Activated CD4-positive, CD25-positive, alpha-beta regulatory T cell (primary cell): ENCODE measurements at places on chromosomes 1 and 21.

- DNase-seq, result no peak
Measured at GRCh38 chr1:172704420-172705210, 45.7 kb downstream of the FASLG start.

DNA sequence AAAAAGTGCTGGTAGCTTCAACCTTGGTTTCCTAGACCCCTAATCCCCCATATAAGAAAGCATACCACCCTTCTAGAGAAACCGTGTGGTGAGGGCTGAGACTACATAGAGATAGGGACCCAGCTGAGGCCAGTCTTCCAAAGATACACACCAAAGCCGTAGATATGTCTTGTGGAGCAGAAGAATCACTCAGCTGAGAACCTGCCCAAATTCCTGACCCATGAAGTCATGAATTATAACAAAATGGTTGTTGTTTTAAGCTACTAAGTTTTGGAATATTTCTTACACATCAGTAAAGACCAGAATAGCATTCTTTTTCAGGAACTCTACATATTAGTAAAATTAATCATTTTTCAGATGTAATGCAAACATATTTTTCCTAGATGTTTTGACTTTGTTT, 3.3 kb upstream of the SNRPE start:
- no peak for DNase-seq

GRCh38 chr1:54870869-54871268, 16.1 kb downstream of the DHCR24 start:
- DNase-seq, result no peak

DNA sequence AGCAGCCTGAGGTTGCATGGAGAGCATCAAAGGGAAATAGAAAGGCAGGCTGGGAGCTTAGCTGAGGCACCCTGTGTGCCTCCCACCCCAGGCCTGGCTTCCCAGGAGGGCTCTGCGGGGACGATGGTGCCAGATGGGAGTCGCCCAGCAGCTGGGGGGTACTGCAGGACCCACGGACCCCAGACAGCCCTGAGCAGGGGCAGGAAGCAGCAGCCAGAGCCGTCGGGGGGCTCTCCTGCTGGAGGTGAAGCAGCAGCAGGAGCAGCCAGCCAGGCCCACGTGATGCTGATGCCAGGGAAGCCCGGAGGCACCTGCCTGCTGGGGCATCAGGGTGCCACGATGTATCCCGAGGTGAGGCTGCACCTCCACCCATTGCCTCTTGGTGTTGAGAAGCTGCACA, 20.4 kb downstream of the RAP1GAP start:
- DNase-seq, result no peak

DNA sequence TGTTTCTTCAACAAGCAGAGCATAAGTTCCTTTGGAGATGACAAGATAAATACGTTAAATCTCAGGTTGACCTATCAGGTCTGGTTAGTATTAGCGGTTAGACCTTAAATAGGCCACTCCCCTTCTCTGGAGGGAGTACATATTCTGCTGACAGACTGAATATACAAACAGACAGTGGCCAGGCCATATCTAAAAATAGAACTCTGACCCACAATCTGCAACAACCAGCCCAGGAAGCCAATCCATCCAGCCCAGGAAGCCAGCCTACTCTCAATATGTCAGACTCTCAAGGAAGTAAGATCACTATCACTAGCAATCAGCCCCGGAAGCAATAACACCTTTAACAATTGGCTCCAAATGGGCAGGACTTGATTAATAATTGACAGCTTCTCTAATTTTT, 6.7 kb downstream of the IL20 start:
- no peak for DNase-seq

- no peak for DNase-seq
Measured at GRCh38 chr1:159341736-159342135, 39.6 kb downstream of the FCER1A start.

GRCh38 chr1:243917177-243917862, 67.3 kb upstream of the AKT3 start:
- DNase-seq, result no peak

- no peak for DNase-seq
Measured at GRCh38 chr1:118556936-118557335, 371.9 kb upstream of the SPAG17 start.

DNA sequence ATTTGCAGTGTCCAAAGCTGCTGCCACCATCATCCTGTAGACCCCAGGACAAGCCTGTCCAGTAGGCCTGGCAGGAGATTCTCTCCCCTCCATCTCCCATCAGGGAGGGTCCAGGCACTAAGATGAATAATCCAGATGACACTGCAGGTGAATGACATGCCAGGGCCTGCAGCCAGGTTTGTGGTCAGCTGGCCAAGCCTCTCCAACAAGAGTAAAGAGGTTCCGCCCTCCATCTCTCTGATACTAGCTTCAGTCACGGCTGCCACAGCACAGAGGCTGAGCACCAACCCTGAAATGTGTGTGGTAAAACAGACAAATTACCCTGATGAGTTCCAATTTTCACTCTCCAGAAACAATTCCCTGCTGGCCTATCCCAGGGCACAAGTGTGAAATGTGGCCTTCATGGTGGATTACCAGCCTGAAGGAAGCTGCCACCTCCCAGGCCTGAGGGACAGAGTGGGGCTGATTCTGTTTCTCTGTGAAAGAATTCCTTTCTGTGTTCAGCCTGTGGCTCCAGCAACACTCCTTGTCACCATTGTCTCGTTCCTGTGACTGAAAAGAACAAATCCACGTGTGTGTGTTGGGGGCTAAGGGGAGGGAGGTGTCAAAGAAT, 19.9 kb upstream of the LHX4 start:
- DNase-seq, result no peak

DNA sequence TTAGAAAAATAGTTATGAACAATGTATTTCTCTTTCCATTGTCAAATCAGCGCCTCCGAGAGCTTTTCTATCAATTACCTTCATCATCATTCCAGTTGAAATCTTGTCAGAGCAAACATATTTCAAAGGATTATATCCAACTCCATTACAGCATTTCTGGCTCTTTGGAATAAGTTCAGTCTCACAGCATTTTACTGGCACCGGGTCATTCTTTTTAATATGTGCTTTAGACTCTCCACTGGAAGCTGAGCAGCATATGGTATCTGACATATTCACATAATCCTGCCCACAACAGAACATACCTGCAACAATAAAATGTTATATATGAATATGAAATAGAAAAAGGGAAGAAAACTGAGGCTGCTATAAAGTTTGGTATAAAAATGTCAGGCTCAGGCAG, 222.9 kb downstream of the KCTD3 start:
- no peak for DNase-seq

- DNase-seq, result no peak
Measured at GRCh38 chr1:55445416-55445815, 230.3 kb upstream of the USP24 start.

- DNase-seq, result no peak
Measured at GRCh38 chr1:23422241-23422877, 2.2 kb downstream of the TCEA3 start.

GRCh38 chr1:17665950-17666720, 89.0 kb upstream of the ACTL8 start:
- no peak for DNase-seq

DNA sequence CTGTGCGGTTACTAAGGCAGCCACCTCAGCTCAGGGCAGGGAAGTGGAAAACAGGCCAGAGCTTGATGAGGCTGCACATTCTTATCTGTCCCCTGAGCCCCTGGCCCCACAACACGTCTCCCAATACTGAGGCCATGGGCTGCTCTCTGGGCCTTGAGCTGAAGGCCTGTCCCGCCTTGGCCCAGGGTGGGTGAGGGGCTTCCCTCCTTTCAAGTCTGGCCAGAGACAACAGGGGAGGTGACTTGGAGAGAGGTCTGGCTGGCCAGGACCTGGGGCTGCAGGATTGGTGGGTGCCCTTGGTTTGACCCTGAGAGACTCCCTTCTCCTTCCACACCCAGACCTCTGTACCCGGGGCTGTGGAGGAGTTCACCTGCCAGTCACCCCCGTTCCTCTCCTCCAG, 563.8 kb downstream of the PTPRU start:
- no peak for DNase-seq

- DNase-seq, result no peak
Measured at GRCh38 chr1:44059664-44060355, 28.5 kb upstream of the SLC6A9 start.

DNA sequence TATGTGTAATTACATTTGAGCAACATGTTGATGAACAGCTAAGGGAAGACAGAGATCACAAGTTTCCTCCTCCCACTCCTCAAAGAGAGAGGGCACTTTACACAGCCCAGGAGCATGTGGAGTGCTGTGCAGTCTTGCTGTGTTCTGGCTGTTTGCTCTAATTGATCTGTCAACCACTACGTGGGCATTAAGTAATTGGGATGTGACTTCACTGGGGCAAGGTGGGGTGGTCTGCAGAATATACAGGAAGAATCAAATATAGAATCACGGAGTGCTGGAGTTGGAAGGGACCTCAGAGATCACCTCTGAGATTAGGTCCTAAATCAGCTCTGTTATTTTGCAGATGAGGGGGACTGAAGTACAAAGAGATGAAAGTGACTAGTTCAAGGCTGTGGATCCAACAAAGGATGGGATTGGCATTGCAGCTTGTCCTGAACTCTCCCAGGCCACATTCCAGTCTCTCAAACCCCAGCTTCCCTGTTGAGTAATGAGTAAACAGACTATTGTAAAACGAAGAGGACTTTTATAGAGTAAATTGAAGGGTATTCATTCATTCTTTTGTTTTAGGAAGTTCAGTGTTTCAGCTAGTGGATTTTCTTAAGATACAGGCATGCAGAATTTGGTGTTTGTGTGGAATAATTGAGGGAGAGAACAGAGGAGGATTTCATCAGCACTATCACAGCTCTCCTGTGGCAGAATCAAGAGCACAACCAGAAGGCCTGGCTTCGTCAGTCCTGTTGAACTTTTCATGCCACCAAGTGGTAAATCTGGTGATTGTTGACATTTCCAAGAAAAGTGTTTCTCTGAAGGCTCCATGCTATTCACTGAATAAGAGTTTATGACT, 22.4 kb downstream of the NOS1AP start:
- DNase-seq, result no peak

GRCh38 chr1:51506537-51506936, 12.5 kb downstream of the EPS15 start:
- no peak for DNase-seq

- DNase-seq, result no peak
Measured at GRCh38 chr1:168881656-168882260, 152.8 kb upstream of the DPT start.

DNA sequence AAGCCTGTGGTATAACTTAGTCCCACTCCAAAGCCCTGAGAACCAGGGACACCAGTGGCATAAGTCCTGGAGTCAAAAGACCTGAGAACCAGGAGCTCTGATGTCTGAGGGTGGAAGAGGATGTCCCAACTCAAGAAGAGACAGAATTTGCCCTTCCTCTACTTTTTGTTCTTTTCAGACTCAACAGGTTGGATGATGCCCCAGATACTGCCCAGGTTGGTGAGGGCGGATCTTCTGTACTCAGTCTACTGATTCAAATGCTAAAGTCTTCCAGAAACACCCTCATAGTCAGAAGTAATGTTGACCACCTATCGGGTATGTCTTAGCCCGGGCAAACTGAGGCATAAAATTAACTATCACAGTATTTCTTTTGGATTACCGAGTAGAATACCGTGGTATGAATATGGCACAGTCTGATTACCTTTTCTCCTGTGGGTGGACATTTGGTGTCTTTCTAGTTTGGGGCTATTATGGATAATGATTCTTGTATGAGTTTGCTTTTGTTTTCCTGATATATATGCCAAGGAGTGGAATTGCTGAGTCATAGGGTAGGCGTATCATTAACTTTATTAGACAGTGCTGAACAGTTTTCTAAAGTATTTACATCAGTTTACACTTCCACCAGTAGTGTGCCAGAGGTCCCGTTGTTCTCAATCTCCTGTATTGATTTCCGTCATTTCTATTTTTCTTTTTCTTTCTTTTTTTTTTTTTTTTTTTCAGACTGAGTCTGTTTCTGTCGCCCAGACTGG, 3.2 kb upstream of the CHAF1B start:
- DNase-seq, result no peak

- no peak for DNase-seq
Measured at GRCh38 chr1:30603081-30603858, 120.1 kb downstream of the MATN1 start.

- no peak for DNase-seq
Measured at GRCh38 chr21:42202321-42202720, 16.6 kb upstream of the ABCG1 start.

DNA sequence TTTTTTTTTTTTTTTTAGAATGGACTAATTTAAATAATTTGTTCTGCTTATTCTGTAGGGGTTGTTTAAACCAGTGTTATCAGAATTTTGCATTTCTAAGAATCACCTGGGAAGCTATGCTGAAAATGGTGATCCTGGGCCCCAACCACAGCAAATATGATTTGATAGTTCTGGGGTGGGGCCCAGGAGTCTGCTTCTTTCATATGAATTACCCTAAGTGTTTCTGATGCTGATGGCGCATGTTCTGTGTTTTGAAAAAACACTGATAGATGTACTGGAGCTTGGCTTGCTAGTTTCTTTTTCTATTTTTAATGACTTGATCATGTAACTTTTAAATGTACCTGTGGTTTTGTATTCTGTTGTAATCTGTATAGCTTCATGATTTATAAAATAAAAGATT, 89.3 kb downstream of the CDC14A start:
- DNase-seq, result no peak

DNA sequence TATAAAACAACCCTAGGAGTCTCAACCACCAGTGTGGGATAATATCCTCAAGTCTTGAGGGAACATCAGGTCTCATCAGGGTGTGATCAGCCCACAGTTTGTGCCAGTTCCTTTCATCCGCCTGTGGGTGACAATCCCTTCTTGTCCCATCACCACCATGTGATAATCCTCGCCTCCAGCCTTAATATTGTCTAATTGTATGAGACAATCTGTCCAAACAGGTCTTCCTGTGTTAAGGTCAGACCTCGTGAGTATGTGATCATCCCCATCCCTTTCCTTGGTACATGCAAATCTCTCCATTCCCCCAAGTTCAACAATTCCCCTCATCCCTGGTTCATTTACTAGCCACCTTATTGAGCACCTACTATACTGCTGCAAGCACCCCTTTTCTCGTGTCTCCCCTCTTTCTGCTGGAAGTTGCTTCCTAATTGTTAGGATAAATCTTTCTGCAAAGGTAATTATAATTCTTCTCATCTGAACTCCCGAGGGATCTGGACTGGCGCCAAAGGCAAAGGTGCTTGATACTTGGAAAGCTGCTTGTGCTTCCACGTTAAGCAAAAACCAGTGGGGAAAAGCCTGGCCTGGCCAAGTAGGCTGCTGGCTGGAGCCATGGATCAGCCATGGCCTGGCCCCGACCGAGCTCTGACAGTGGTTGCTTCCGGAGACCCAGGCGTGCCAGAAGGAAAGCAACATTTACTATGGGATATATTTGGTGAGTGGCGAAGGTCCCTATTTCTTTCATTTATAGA, 92.5 kb downstream of the RNF220 start:
- no peak for DNase-seq

GRCh38 chr1:202710070-202711045, at the start of gene SYT2:
Gene SYT2 (minus strand): TSS chr1:202710454. CDS start chr1:202605772, 104,682 bp downstream.
- no peak for DNase-seq

DNA sequence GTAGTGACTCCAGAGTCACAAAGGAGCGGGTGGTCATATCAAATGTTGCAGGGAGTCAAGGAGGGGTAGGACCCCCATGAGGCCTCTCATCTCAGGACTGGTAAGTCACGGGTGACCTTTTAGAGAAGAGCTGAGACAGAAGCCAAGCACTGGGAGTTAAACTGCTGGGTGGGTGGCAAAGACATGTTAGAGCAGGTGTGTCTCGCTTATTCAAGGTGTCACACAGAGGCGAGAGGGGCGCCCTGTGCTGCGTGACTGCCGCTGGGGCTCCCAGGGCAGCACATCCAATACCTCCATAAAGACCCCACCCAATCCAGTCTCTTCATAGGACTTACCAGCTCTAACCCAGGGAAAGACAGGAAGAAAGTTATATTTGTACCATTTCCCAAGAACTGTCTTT, 15.2 kb downstream of the CASQ2 start:
- DNase-seq, result no peak
